Gastroesophageal sphincter (tissue), 4 donors: ENCODE measurements at places on chromosomes 16 and 17.
A peak's percentile ranks its signal among the peaks of the same experiment; 100 is the strongest.

- ATAC-seq: no peak
Observed at GRCh38 chr16:69513180-69513966, 52.4 kb upstream of the NFAT5 start.

DNA sequence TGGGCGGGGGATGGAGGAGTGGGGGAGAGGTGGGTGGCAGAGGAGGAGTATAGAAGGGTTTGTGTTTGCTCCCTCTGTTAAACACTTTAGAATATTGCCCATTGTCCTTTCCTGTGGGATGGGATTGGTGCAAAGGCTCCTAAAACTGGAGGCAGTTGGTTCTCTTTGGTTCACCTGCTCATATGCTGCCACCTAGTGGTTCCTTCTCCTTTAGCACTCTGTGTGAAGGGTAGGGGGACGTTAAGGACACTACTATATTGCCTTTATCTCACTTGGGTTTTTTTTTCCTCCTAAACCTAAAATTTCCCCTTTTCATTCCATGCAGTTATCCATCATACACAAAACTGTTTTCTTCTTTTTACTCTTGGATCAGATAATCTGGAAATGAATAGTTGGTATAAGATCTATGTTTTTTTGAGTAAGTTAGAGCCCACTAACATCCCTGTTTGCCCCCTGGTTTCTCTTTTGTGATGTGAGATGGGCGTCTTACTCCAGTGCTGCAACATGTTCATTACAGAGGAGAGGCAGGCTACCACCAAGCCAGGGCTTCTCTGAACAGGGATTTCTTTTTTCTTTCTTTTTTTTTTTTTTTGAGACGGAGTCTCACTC lies 23.8 kb downstream of the SNX11 start:
- peak; percentile 70 for ATAC-seq

GRCh38 chr16:2040787-2041522 lies 6.7 kb downstream of the NTHL1 start:
- ATAC-seq: no peak

- no peak for ATAC-seq
Observed at GRCh38 chr17:17500999-17501605, 4.9 kb upstream of the RASD1 start.

DNA sequence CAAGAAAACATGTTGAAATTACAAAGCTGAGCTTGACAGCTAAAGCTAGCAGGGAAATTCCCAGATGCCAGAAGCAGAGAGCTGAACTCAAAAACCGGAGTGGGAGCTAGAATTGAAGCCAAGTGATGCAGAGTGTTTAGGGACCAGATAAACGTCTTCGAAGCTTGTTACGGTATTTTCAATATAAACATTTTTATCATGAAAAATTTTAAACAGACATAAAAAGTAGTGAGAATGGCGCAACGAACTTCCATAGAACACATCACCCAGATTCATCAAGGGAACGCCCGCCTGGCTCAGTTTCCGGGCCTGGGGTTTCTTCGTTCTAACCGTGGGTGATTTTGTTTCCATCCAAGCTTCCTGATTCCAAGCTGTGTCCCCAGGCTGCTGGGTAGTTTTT lies 18.1 kb downstream of the SPNS2 start:
- no peak for ATAC-seq

DNA sequence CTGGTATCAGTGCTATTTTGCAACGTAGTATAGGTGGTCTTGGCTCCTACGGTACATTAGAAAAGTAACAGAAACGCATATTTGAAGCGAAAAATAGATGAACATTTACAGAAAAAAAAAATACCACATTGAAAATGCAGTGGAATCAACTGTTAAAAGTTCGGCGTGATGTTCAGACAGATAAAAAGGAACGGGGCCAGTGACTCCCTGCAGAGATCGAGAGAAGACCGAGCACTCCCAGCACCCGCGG lies 440 bp upstream of the ZNF778 start:
- no peak for ATAC-seq

- no peak for ATAC-seq
Observed at GRCh38 chr17:43444223-43445008, 39.4 kb upstream of the DHX8 start.

- ATAC-seq: peak; percentile 47
Observed at GRCh38 chr16:74627506-74628220, 20.7 kb upstream of the GLG1 start.

GRCh38 chr16:30060836-30061554 lies 4.6 kb upstream of the ALDOA start:
- no peak for ATAC-seq

GRCh38 chr16:2335286-2335895 lies 5.1 kb downstream of the ABCA3 start:
- no peak for ATAC-seq
